Activated CD8-positive, alpha-beta memory T cell treated with anti-CD3 and anti-CD28 coated beads, Interleukin-2, amount 10 ng/mL, durations not matched to agents 7 days and 5 days (primary cell): ENCODE measurements at places on chromosomes 3 and 15. TPM values are rescaled to one million over a fixed set of nuclear protein-coding genes. Genes with fewer than 3 reads are reported as not detected.

GRCh38 chr15:23420806-23421575, 26.1 kb downstream of the GOLGA6L2 start:
- DNase-seq, result no peak

- no peak for DNase-seq
These were observed 9.3 kb upstream of the ISLR2 start for GRCh38 chr15:74121039-74121438.

GRCh38 chr15:99954361-99955180, 221.3 kb upstream of the LYSMD4 start:
- peak; percentile 19 for DNase-seq

DNA sequence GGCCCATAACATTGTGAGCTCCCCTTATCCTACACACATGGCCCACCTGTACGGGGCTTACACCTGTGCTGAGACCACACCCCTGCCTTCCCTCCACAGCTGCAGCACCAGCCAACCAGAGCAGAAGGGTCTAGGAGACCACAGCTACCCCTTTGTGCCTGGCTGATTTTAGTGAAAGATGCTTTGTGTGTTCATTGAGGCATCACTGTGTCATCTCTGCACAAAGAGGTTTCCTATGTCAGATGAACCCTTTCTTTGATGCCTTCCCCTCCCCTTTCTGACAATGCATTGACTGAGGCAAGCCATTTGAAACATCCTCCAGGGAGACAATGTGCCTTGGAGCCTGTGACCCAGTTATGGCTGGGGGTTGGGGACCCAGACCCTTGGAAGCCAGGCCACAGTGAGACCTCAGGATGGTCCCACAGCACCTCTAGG, 54.9 kb upstream of the SLC7A14 start:
- no peak for DNase-seq

DNA sequence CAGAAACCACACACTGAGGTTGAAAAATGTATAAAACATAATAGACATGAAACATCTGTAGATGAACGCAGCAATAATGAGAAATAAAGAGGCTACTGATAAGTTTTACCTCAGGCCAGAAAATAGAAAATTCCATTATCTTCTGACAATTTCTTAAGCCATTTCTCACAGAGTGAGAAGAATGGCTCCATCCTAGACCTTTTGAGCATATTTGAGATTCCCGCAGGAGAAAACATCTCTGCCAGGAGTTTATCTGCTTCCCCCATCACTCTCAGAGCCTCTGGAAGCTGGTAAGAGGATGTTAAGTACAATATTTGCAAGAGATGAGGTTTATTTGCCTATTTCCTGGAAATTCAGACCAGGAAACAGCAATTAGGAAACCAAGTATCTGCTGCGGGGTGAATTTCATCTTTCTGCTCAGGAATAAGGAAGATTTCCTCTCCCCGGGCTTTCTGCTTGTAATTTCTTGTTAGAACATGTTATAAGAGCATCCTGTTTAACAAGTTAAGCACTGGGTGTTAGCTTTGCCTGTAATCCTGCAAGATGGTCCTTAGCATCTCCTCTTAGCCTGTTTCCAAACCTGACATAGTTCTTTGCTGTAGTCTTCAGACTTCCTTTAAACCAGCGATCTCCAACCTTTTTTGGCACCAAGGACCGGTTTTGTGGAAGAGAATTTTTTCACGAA, 54.8 kb downstream of the ATP13A4 start:
- DNase-seq, result no peak

DNA sequence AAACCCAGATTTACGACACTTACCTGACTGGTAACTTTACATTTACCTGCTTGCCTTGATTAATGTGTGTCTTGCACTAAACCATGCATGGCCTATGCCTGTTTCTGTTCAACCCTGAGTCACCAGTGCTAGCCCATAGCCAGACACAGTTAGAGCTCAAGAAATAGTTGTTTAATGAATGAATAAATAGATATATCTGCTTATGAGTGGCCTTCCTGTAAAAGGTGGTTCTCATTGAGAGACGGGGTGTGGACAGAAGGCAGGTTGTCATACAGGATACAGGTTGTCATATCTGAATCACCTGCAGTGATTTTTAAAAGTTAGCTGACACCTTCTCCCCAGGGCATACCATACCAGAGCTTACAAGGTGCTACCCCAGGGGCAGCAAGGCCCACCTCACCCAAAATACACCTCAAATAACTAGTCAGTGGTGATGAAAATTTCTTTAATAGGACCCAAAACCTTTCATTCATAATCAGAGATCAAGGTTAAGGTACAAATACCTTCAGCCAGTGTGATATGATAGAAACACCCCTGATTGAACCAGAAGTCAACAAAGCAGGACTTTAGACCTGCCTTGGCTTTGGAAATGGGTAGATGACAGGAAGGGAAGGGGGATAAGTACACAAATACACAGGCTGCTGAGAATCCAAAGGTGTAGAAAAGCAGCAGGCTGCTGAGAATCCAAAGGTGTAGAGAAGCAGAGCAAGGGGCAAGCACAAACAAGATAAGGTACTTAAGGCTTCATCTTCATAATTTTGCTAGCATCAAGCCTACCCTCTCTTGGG, 45.4 kb upstream of the TSC22D2 start:
- DNase-seq, result no peak

DNA sequence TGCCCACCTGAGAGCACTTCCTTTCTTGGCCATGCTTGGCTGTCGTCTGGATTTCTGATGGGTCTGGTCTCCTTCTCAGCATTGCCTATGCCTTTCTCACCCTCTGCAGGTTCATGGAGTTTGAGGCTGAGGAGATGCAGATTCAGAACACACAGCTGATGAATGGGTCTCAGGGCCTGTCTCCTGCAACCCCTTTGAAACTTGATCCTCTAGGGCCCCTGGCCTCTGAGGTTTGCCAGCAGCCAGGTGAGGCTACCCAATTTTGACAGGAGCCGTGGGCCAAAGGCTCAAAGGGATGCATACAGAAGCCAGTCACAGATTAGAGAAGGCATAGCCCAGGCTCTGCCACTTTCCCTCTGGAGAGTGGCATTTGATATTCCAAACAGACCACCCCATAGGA, 10.5 kb downstream of the NUTM1 start:
- DNase-seq, result no peak

DNA sequence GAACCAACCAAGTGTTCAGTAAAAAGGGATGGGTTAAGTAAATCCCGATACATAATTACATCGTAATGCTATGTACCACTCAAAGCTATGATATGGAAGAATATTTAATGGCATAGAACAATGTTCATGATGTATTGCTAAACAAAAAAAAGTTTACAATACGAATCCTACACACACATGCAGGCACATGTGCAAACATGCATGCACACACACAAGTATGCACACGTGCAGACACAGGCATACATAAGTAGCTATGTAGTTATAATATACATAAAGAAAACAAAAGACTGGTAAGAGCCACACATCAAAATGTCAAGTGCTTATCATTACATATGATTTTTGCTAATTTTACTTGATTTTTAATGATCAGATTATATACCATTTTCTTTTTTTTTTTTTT, 74.2 kb downstream of the ARRDC4 start:
- DNase-seq, result no peak

DNA sequence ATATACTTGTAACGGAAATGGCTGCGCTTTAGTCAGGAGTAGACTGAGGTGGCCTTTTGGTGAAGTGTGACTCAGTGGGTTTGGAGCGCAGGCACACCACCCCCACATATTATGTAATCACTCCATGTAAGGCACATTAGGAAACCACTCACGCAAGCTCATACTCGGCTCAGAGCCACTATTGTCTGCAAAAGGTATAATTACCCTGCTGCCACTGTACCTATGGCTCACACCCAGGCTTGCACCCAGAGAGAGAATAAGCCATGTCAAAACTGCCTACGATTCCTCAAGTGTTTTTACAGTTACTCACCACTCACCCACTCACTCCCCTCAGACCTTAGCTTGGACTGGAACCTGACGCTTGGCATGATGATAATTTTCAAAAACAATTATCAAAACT, 611.9 kb upstream of the CCDC54 start:
- DNase-seq, result no peak

DNA sequence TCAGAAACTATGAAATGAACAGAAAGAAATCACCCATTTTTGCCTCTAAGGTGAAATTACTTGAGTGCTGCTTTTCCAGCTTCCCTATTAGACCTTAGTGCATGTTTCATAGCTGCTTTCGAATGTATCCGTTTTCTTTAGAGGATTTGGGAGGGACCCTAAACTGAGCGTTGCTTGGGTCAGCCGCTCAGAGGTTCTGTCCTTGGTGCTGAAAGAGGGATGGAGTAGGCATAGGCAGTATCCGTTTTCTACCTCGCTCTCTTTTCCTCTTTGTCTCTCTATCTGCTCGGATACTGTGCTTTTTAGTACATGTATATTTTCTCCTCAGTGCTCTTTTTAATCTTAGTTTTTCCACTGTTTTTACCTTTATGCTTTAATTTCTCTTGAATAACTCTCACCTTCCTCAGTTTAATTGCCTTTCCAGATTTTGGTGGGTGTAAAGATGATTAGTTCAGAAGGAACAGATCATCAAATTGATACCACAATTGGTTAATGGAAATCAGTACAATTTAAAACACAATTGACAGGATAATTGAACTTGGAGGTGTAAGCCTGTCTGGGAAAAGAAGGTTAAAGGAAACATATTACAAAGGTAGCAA, at the start of gene DRD3:
DRD3 (minus strand) TSS at position 283 of the 599 bp plus-strand sequence. CDS start 7,060 bp downstream, outside the sequence.
- DNase-seq, result peak; percentile 49

Gene PLXND1
- 3.0 TPM for total RNA-seq

DNA sequence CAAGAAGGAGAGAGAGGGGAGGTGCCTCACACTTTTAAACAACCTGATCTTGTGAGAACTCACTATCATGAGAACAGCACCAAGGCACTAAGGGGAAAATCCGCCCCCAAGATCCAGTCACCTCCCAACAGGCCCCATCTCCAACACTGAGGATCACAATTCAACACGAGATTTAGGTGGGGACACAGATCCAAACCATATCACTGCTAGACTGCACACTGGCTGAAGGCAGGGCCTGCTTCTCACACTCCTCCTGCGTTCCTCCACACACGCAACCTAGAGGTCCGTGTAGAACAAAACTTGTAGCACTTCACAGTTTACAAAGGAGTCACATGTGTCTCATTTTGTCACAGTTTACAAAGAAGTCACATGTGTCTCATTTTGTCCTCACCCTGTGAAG, 97.8 kb downstream of the DAPK2 start:
- DNase-seq, result no peak
